ENCODE measurements at places on chromosomes 4 and X. TPM values are rescaled to one million over a fixed set of nuclear protein-coding genes. Genes with fewer than 3 reads are reported as not detected.

The PLAC8 gene
- 101 TPM for total RNA-seq

The CTPS2 gene
- total RNA-seq: 6.2 TPM

The FGF5 gene
- total RNA-seq: not detected

The MORF4L2 gene
- 239 TPM for total RNA-seq

The NUDT9 gene
- total RNA-seq: 12.3 TPM

The RTL9 gene
- total RNA-seq: not detected

The C4orf50 gene
- 0.07 TPM for total RNA-seq

The XPNPEP2 gene
- total RNA-seq: 0.16 TPM

The CCDC110 gene
- total RNA-seq: 0.81 TPM

The AADAT gene
- not detected for total RNA-seq

The FRMD7 gene
- total RNA-seq: not detected

The DCAF4L1 gene
- 0.41 TPM for total RNA-seq

The IBSP gene
- total RNA-seq: not detected

The SNCA gene
- total RNA-seq: not detected

The USP17L13 gene
- not detected for total RNA-seq

- no peaks in the 10 kb centered on the region for H3K36me3 ChIP-seq
- DNase-seq: no peak
- H3K4me1 ChIP-seq: no peaks in the 10 kb centered on the region
- H3K27ac ChIP-seq: no peak overlapping the region
- no peak overlapping the region for H3K4me3 ChIP-seq
Observed at GRCh38 chr4:78414116-78414515, 137.5 kb upstream of the ANXA3 start.

- no peak overlapping the region for H3K4me3 ChIP-seq
- H3K4me1 ChIP-seq: no peaks in the 10 kb centered on the region
- H3K36me3 ChIP-seq: no peaks in the 10 kb centered on the region
Observed at GRCh38 chr4:176102414-176103063, 36.9 kb downstream of the WDR17 start.

DNA sequence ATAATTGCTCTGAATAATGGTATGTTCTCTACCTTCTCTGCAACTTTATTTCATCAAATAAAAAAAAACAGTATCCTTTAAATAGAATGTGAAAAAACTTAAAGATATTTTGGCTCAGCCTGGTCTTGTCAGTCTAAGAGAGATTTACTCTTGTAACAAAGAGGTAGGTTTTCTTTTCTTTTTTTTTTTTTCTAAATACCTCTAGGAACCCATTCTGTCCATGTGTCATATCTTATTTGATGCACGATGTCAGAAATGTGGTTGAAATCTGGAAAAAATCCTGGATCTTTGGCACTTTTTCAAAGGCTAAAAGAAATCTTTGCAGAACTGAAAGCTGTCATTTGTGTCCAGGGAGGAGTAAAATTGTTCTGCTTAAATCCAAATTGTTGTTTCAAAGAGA is 17.3 kb upstream of the FGF5 start:
- H3K27ac ChIP-seq: no peak overlapping the region
- H3K4me3 ChIP-seq: no peak overlapping the region
- no peak for DNase-seq
- peaks cover 7% of the 10 kb centered on the region for H3K27me3 ChIP-seq
- no peaks in the 10 kb centered on the region for H3K4me1 ChIP-seq
- H3K36me3 ChIP-seq: no peaks in the 10 kb centered on the region

GRCh38 chr4:170671171-170671570 is 581.4 kb upstream of the AADAT start:
- no peak overlapping the region for H3K27ac ChIP-seq
- H3K36me3 ChIP-seq: no peaks in the 10 kb centered on the region
- H3K27me3 ChIP-seq: no peaks in the 10 kb centered on the region

GRCh38 chrX:152733261-152733975 is at the start of the genes CSAG1 and MAGEA12:
Gene CSAG1 (minus strand): TSS chrX:152733721. CDS start chrX:152732460, 1,261 bp downstream.
Gene MAGEA12 (plus strand): TSS chrX:152733757. CDS start chrX:152736162, 2,405 bp downstream.
- no peak within 1 kb of the TSS for H3K4me3 ChIP-seq
- H3K4me1 ChIP-seq: no peaks in the 10 kb centered on the region
- no peak for DNase-seq
- H3K27me3 ChIP-seq: peaks cover 2% of the 10 kb centered on the region
- no peaks in the 10 kb centered on the region for H3K36me3 ChIP-seq

GRCh38 chr4:124306352-124306751 is 406.2 kb downstream of the ANKRD50 start:
- DNase-seq: no peak
- H3K27me3 ChIP-seq: peaks cover 4% of the 10 kb centered on the region
- H3K27ac ChIP-seq: no peak overlapping the region
- H3K4me1 ChIP-seq: no peaks in the 10 kb centered on the region
- no peak overlapping the region for H3K4me3 ChIP-seq

GRCh38 chr4:36358173-36358572 is 76.8 kb downstream of the DTHD1 start:
- H3K36me3 ChIP-seq: no peaks in the 10 kb centered on the region
- H3K27ac ChIP-seq: no peak overlapping the region
- H3K4me1 ChIP-seq: no peaks in the 10 kb centered on the region
- no peaks in the 10 kb centered on the region for H3K27me3 ChIP-seq
- H3K4me3 ChIP-seq: no peak overlapping the region

DNA sequence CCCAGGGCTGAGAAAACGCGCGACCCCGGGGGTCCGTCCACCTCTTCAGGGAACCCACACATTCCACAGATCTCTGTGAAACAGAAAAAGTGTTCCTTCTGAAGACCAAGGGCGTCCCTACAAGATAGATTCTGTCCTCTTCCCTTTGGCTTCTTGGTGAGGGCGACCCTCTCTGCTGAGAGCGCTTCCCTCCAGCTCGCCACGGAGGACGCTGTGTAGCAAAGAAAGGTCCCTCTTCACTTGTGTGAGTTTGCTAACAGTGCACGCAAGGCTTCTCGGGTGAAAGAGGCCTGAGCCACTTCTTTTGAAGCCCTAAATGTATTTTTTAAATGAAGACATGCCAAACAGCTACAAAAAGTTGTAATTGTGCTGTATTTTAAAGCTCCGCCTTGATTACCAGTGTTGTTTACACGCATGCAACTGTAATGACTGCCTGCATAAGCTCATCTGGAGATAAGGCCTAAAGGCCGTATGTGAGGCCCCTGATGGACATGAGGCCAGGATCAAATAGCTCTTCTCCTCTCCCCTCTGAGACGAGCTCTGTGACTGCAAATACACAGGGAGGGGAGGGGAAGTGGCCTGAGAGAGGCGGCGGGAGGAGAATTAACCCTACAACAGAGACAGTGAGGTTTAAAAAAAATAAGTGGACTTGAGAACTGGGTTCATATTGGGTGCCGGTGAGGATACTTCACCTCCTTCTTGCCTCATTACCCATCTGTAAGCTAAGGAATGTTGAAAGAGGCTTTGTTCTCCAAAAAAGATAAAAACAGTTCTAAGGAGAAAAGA is 95.5 kb downstream of the SOWAHB start:
- no peak for DNase-seq
- no peak overlapping the region for H3K27ac ChIP-seq
- H3K4me3 ChIP-seq: no peak overlapping the region
- H3K4me1 ChIP-seq: no peaks in the 10 kb centered on the region
- peaks cover 5% of the 10 kb centered on the region for H3K27me3 ChIP-seq
- no peaks in the 10 kb centered on the region for H3K36me3 ChIP-seq

GRCh38 chr4:2712261-2712842 is 43.8 kb downstream of the TNIP2 start:
- H3K36me3 ChIP-seq: peaks cover 17% of the 10 kb centered on the region
- DNase-seq: no peak
- H3K27me3 ChIP-seq: no peaks in the 10 kb centered on the region
- peaks cover 21% of the 10 kb centered on the region for H3K4me1 ChIP-seq

- no peaks in the 10 kb centered on the region for H3K4me1 ChIP-seq
- H3K27ac ChIP-seq: no peak overlapping the region
- no peak overlapping the region for H3K4me3 ChIP-seq
- H3K36me3 ChIP-seq: no peaks in the 10 kb centered on the region
- DNase-seq: no peak
Observed at GRCh38 chrX:34288782-34289181, 156.7 kb upstream of the FAM47A start.

GRCh38 chr4:85724791-85725563 is 250.0 kb downstream of the ARHGAP24 start:
- H3K27me3 ChIP-seq: no peaks in the 10 kb centered on the region
- H3K36me3 ChIP-seq: no peaks in the 10 kb centered on the region
- no peak overlapping the region for H3K4me3 ChIP-seq
- DNase-seq: no peak
- no peak overlapping the region for H3K27ac ChIP-seq
- H3K4me1 ChIP-seq: no peaks in the 10 kb centered on the region

DNA sequence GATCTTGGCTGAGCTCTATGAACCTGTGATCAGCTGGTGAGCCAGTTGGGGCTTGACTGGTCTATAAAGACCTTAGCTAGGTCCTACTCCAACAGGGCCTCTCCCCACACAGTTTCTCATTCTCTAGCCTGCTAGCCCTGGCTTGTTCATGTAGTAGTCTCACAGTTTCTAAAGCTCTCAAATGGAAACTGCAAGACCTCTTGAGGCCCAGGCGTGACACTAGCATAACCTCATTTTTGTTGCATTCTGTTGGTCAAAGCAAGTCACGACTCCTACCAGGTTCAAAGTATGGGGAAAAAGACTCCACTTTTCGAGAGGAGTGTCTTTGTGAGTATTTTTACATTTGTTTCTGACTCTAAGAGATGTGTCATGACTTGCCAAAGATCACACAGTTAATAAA is 50.9 kb downstream of the CEP44 start:
- no peak for DNase-seq
- H3K27ac ChIP-seq: no peak overlapping the region
- peaks cover 5% of the 10 kb centered on the region for H3K36me3 ChIP-seq
- no peaks in the 10 kb centered on the region for H3K4me1 ChIP-seq
- H3K4me3 ChIP-seq: no peak overlapping the region

GRCh38 chrX:30495468-30495867 is 82.1 kb downstream of the TASL start:
- H3K4me3 ChIP-seq: no peak overlapping the region
- no peaks in the 10 kb centered on the region for H3K36me3 ChIP-seq
- no peaks in the 10 kb centered on the region for H3K4me1 ChIP-seq
- no peaks in the 10 kb centered on the region for H3K27me3 ChIP-seq
- H3K27ac ChIP-seq: no peak overlapping the region

DNA sequence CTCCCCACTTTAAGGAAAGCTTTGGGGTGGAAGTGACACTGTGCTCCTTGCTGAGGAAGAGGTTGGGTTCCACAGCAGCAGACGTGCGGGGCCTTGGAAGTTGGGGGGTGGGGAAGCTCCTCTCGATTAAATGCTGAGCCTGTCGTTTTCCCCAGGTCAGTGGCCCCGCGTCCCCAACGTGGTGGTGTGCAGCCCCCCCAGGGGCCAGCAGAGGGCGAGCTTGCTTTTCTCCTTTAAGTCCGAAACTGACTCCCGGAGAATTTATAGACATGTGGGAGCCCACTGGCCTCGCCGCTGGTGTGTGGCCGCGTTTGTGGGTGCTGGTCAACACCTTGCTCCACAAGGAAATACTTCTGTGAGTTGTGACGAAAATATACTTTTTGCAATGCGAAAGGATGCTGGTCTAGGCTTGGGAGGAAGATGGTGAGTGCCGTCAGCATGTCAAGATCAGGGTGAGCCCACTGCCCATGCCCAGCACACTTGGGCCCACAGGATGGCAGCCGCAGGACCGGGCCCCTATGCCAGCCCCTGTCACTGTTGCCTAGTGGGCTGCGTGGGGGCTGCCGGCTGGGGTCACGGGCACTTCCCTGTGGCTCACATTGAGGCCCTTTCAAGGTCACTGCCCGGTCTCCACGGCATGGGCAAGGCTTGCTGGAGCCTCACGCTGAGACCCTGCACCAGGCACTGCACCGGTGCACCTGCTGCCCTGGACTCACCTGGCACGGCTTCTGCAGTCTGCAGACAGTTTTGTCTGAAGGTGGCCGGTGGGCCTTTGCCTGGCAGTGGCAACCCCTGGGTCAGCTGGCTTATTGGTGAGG is 9.4 kb downstream of the UVSSA start:
- H3K4me3 ChIP-seq: no peak overlapping the region
- no peaks in the 10 kb centered on the region for H3K36me3 ChIP-seq
- peak; percentile 72 for DNase-seq
- H3K4me1 ChIP-seq: peaks cover 7% of the 10 kb centered on the region
- no peak overlapping the region for H3K27ac ChIP-seq

GRCh38 chr4:100206850-100207249 is 16.6 kb upstream of the DDIT4L start:
- H3K36me3 ChIP-seq: no peaks in the 10 kb centered on the region
- no peak for DNase-seq
- H3K27me3 ChIP-seq: peaks cover 23% of the 10 kb centered on the region

- DNase-seq: no peak
- no peaks in the 10 kb centered on the region for H3K36me3 ChIP-seq
- H3K4me3 ChIP-seq: no peak overlapping the region
- no peak overlapping the region for H3K27ac ChIP-seq
- peaks cover 2% of the 10 kb centered on the region for H3K27me3 ChIP-seq
Observed at GRCh38 chr4:3797831-3798790, 31.9 kb downstream of the ADRA2C start.

DNA sequence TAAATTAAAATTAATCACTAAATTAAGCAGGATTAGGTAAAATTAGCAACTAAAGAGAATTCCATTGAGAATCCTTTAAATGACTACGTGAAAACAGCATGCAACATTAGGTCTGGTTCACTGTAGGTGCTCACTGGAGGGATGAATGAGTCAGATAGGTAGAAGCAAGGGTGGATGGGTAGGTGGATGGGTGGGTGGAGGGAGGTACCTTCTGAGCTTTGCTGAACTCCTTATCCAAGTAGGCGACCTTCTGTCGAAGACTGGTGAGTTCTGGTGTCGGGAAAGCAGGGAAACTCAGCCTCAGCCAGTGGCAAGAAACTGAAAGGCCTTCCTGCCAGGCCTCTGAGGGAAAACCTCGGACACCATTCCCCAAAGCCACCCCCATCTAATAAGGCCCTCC is 3.0 kb downstream of the GRIPAP1 start:
- no peak overlapping the region for H3K4me3 ChIP-seq
- H3K36me3 ChIP-seq: peaks cover 46% of the 10 kb centered on the region
- no peak overlapping the region for H3K27ac ChIP-seq
- no peaks in the 10 kb centered on the region for H3K27me3 ChIP-seq
- H3K4me1 ChIP-seq: peaks cover 43% of the 10 kb centered on the region
- peak; percentile 14 for DNase-seq

- peaks cover 3% of the 10 kb centered on the region for H3K4me1 ChIP-seq
- no peak for DNase-seq
- peaks cover 48% of the 10 kb centered on the region for H3K36me3 ChIP-seq
- no peaks in the 10 kb centered on the region for H3K27me3 ChIP-seq
- no peak overlapping the region for H3K27ac ChIP-seq
Observed at GRCh38 chr4:99077177-99077576, 11.4 kb downstream of the ADH5 start.

Measured in activated CD8-positive, alpha-beta T cell treated with anti-CD3 and anti-CD28 coated beads for 36 hours (primary cell).